ENCODE measurements at places on chromosomes 3 and 15. TPM values are rescaled to one million over a fixed set of nuclear protein-coding genes. Genes with fewer than 3 reads are reported as not detected.

- H3K4me1 ChIP-seq, result peaks cover 51% of the 10 kb centered on the region
- no peak for DNase-seq
- H3K27ac ChIP-seq, result no peak overlapping the region
- H3K4me3 ChIP-seq, result no peak overlapping the region
- no peaks in the 10 kb centered on the region for H3K27me3 ChIP-seq
These were observed 24.5 kb downstream of the TMOD3 start for GRCh38 chr15:51853998-51854397.

DNA sequence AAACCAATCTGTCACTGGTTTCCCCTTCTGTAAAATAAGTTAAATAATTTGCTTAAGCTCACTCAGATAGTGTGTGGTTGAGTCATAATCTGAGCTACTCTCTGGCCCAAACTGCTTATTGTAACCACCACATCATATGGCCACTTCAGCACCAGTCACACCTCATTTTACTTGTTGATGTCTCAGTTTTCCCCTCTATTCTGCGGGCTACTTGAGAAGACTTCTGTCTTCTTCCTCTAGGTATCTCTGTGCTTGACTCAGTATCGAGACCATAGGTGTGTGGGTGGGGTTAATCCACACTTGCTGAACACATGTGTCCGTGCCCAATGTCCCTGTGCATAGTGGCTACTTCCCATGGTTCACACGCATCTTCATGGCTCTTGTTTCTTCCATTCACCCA, 32.9 kb downstream of the CRYGS start:
- H3K27me3 ChIP-seq, result peaks cover 52% of the 10 kb centered on the region
- no peak for DNase-seq
- H3K27ac ChIP-seq, result no peak overlapping the region
- H3K36me3 ChIP-seq, result no peaks in the 10 kb centered on the region

SH2D7 gene
- not detected for total RNA-seq

DNA sequence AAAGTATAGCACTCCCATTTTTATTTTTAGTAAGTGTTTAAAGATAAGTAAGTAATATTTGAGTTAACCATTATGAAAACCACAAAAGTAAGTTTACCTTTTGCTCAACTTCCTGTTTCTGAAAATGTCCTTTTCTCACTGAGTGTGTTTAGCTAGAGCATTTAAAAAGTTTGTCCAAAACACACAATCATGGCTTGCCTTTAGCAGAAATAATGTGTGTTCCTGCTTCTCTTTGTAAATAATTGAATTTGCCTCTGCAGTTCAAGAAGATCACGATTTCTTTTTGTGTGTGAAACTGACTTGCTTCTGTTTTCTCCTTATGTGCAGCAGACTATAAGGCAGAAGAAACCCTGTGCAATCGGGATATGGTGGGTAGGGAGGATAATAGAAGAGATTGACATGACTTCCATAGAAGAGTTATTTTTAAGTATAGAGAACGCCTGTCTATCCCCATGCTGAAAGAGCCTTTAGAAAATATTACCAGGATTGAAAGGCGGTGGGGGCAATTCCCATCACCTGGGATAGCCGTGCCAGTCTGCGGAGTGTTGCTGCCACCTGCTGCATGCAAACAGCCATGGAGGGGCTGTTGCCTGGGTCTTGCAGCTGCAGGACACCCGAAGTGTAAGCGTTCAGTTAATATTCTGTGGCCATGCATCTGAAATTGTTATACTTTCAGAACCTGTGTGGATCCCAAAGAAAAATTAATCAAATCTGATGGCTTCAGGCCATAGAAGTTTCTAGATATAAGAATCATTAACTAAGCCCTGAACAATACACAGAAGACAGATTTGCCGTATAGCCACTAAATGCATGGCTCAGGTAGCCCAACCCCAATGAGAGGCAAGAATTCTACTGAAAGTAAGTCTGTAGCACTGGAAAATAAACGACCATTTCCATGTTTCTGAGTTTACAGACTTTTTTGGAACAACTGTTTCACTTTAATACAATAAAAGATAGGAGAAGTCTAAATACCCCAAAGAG, 2.4 kb upstream of the CD96 start:
- H3K36me3 ChIP-seq, result no peaks in the 10 kb centered on the region
- no peak for DNase-seq
- peaks cover 26% of the 10 kb centered on the region for H3K4me1 ChIP-seq
- peak overlapping the region; percentile 8 for H3K27ac ChIP-seq
- no peak overlapping the region for H3K4me3 ChIP-seq

DNA sequence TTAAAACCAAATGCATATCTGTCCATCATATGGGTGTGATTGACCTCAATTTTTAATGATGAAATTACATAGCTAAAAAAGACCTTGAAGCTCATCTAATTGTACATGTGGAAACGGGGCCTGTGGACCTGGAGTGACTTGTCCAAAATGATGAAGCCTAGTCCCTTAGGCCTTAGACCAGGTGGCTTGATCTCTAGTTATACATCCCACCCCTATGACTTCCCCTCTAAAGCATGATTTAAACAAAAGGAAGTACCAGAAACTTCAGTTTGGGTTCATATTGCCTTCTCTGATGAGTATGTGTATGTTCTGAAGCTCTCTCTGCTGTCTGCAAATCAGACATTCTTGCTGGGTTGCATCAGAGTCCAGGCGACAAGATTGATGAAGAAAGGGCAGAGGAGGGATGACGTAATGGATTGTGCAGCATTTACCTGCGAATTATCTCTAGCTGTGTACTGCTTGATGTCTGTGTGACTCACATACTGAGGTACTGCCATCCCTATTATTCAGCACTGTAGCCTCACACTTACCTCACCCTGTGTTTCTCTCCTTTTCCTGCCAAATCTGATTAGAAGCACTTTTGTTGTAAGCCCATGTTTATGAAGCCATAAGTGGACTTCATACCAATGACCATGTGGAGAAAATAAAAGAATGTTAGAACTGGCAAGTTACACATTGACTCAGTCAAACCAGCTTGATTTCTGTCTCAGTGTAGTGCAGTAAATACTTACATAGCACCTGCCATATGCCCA, 111.5 kb downstream of the FILIP1L start:
- H3K36me3 ChIP-seq, result no peaks in the 10 kb centered on the region
- peaks cover 43% of the 10 kb centered on the region for H3K4me1 ChIP-seq
- no peak for DNase-seq
- H3K27me3 ChIP-seq, result no peaks in the 10 kb centered on the region

GRCh38 chr15:40379853-40380252, 2.7 kb upstream of the KNSTRN start:
- peak overlapping the region; percentile 89 for H3K27ac ChIP-seq
- H3K4me3 ChIP-seq, result peak overlapping the region; percentile 1
- no peaks in the 10 kb centered on the region for H3K27me3 ChIP-seq
- no peak for DNase-seq
- H3K36me3 ChIP-seq, result no peaks in the 10 kb centered on the region

CD200 gene
- 1.8 TPM for total RNA-seq

DNA sequence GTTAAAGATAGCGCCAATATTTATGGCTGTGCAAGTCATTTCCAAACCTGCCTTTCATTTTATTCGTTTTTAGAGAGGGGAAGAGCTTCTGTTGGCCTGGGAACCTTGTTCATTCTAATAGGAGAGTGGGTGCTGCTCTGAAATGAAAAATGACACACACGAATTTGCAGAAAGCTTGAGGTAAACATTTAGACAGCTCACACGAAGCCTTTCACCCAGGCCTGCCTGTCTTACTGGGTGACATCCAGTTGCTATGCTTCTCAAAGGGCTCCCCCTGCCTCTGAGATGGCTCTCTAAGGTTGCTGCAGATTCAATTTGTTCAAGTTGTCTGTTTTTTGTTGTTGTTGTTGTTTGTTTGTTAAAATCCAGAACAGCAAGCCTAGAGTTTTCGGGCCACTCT, 18.2 kb downstream of the PEX5L start:
- H3K27me3 ChIP-seq, result peaks cover 13% of the 10 kb centered on the region
- H3K36me3 ChIP-seq, result no peaks in the 10 kb centered on the region
- DNase-seq, result no peak
- no peak overlapping the region for H3K27ac ChIP-seq

DNA sequence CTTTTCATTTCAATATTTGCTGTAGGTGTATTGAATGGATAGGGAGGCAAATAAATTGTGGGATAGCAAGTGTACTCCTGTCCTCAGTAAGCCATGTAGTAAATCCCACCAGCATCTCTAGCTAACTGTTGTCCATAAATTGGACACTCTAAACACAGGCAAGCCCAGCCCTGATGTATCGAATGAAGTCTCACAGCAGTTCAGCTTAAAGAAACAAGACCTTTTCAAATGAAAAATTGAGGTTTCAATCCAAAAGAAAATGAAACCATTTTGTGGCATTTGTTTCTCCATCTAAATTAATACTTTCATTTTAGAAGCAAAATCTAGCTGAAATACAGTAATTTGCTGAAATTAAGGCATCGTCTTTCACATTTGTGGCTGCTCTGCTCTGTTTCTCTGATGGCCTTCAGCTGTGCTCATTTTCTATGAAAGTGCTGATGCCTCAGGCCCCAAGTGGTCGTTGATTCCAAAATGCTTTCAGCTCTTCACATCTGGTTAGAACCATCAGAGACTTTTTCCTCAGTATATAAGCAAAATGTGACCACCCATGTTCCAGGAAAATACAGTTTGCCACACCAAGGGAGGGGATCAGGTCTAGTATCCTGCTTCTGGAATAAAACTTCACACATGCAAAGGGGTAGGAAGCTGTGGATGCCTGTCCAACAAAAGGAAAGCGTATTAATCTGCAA, 245.0 kb downstream of the ZMAT3 start:
- peaks cover 9% of the 10 kb centered on the region for H3K4me1 ChIP-seq
- no peak overlapping the region for H3K27ac ChIP-seq
- H3K4me3 ChIP-seq, result no peak overlapping the region
- no peak for DNase-seq
- H3K36me3 ChIP-seq, result no peaks in the 10 kb centered on the region
- H3K27me3 ChIP-seq, result peaks cover 8% of the 10 kb centered on the region

DNA sequence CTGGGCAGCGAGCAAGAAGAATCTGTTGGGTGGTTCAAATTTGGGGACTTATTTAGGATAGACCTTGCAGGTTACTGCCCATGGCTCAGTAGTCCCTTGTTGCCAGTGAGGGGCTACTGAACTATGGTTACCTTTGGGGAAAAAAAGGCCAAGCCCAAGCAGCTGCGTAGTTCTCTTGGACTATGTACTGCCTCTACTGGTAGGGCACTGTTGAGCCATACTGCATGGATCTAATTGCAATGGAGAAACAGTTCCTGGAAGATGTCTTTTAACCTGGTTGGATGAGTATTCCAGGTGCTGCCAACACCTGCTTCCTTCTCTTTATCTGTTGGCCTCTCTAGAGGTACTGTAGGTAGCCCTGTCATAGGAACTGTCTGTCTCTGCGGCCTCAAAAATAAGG, 671.9 kb upstream of the CBLB start:
- no peak overlapping the region for H3K27ac ChIP-seq
- H3K27me3 ChIP-seq, result no peaks in the 10 kb centered on the region
- no peak overlapping the region for H3K4me3 ChIP-seq
- H3K4me1 ChIP-seq, result peaks cover 7% of the 10 kb centered on the region
- H3K36me3 ChIP-seq, result peaks cover 4% of the 10 kb centered on the region
- no peak for DNase-seq

DNA sequence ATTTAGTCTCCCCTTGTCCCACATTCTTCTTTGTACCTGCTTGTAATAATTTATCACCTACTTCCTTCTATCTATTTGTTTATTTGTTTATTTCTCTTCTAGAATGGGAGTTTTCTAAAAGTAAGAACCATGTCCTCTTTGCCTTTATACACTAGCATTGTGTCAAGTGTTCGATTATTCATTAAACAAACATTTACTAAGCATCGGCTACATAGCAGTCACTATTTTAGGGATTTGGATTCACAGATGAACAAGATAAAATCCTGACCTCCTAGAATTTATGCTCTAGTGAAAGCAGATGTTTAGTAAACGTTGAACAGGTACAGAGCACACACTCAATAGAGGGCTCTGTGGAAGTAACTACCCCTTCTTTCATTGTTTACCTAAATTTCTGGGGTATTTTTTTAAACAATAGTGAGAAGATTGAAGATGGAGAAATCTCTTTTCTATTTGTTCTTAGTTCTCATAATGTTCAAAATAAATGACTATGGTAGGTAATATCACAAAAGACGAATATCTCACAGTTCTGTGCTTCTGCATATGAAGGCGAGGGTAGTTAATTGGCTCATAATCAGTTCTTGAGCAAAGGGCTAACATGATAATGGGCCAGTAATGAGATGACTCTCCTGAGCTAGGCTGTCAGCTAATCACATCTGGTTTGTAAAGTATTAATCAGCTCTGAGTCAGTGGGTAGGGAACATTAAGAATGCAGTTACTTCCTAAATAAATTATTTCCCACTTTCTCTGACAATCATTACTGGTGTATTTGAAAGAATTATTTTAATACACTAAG, 111.9 kb downstream of the SLC9A9 start:
- peaks cover 1% of the 10 kb centered on the region for H3K36me3 ChIP-seq
- H3K27me3 ChIP-seq, result no peaks in the 10 kb centered on the region
- no peak overlapping the region for H3K4me3 ChIP-seq
- no peak overlapping the region for H3K27ac ChIP-seq
